ENCODE measurements at places on chromosomes 7 and 10.

- no peaks in the 10 kb centered on the region for H3K4me1 ChIP-seq
- no peak within 1 kb of the TSS for H3K4me3 ChIP-seq
- H3K27me3 ChIP-seq = peaks cover 25% of the 10 kb centered on the region
- H3K36me3 ChIP-seq = no peaks in the 10 kb centered on the region
- no peak within 1 kb of the TSS for H3K27ac ChIP-seq
Observed at GRCh38 chr7:50564640-50565558, at the start of gene DDC. TSS of gene DDC (minus strand) at chr7:50565405. CDS start at chr7:50544085, 21,320 bp downstream.

DNA sequence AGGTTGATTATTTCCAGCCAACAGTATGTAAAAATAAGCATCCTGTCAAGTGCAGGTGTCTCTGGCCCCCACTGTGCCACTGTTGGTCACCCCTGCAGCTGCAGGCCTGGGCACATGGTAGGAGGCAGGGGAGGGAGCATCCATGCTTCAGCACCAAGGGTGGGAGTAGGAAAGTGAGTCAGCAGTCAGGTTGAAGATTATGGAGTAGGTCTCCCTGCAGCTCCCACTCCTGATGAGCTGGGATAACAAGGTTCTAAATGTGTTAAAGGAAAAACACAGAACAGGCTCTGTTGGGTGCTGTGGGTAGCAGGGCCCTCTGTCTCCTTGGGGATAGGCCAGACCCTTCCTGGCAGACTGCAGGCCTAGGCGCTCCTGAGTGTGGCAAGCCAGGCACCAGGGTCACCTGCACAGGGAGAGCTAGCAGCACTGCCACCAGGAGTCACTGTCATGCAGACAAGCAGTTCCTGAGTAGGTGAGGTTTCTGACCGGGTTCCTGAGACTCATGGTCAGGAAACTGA, 59.3 kb downstream of the NUDCD3 start:
- no peak for DNase-seq
- no peak overlapping the region for H3K4me3 ChIP-seq
- peaks cover 16% of the 10 kb centered on the region for H3K36me3 ChIP-seq

DNA sequence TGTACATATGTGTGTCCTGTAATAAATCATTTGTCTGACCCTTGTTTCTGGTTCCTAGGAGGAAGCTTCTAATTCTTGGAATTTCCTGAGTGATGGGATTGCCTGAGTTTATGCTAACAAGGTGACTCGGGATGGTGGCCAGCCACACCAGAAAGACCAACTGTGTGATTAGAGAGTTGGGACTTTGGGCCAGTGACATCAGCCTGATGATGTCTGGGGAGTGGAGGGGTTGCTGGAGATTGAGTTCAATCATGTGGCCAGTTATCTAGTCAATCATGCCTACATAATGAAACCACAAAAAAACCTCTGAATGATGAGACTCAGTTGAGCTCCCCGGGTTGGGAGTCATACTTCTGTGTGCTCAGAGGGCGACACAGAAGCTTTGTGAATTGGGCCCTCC, 23.5 kb upstream of the CARD11 start:
- H3K4me3 ChIP-seq = peak overlapping the region; percentile 16
- DNase-seq = peak; percentile 72
- H3K27ac ChIP-seq = peak overlapping the region; percentile 94
- peaks cover 30% of the 10 kb centered on the region for H3K36me3 ChIP-seq
- H3K27me3 ChIP-seq = no peaks in the 10 kb centered on the region

DNA sequence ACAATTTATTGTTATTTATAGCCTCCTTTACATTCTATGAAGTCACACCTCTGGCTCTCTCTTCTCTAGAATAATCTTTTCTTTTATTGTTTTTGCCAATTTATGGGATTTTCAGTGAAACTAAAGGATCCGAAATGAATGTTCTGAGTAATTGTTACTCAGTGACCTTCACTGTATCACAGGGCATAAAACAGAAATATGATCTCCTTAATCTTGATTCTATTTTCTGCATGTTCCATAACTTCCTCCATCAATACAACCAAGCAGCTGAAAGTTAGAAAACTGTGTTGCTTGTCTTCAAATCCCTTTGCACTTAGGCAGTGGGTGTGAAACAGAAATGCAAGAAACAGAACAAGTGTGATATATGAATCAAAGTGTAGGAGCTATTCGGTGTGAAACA, 57.4 kb upstream of the FERD3L start:
- H3K27me3 ChIP-seq = no peaks in the 10 kb centered on the region
- H3K36me3 ChIP-seq = no peaks in the 10 kb centered on the region
- DNase-seq = no peak
- no peak overlapping the region for H3K4me3 ChIP-seq
- H3K4me1 ChIP-seq = no peaks in the 10 kb centered on the region

All from activated CD8-positive, alpha-beta memory T cell treated with anti-CD3 and anti-CD28 coated beads, Interleukin-2, amount 10 ng/mL, durations not matched to agents 7 days and 5 days (primary cell).